ENCODE measurements at places on chromosomes 11 and 22.

- no peak for DNase-seq
These were observed 51.4 kb upstream of the SHISAL1 start for GRCh38 chr22:44363980-44364750.

GRCh38 chr11:114174712-114175495 lies 115.4 kb downstream of the ZBTB16 start:
- DNase-seq, result no peak

GRCh38 chr11:115425250-115425649 lies 79.0 kb downstream of the CADM1 start:
- DNase-seq, result no peak

- peak; percentile 27 for DNase-seq
These were observed 36.0 kb downstream of the PRCP start for GRCh38 chr11:82864268-82864667.

DNA sequence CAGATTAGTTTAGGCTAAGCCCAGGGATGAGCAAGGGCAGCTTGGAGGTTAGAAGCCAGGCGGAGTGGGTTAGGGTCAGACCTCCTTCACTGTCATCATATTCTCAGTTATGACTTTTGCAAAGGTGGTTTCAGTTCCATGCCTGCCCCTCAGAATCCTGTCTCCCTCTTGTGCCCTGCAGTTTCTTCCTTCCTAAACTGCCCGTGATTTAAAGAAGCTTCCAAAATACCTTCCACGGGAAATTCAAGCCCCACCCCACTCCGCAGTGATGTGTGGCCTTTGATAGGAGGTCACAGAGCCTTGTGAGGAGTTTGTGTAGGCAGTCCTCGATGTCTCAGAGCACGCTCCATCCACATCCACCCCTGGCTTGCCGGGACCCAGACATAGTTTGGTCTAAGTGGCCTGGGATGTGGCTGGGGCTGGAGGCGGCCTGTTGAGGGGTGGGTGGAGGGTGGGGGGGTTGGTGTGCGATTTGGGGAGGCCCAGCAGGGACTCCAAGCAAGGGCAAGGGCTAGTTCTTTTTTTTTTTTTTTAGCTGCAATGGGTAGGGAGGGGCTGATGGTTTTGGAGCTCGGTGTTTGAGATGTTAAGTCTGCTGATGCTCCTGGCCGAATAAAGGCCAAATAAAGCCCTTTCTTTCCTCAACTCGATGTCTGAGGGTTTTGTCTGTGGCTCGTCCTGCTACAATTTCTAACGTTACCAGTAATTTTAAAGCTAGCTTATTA lies 1.6 kb upstream of the IFITM1 start:
- DNase-seq, result peak; percentile 61

GRCh38 chr11:119728651-119729580 lies at the start of gene NECTIN1:
Gene NECTIN1, minus strand, starts transcription at chr11:119729200. Its CDS starts 647 bp downstream, at chr11:119728553.
- DNase-seq, result peak; percentile 93

DNA sequence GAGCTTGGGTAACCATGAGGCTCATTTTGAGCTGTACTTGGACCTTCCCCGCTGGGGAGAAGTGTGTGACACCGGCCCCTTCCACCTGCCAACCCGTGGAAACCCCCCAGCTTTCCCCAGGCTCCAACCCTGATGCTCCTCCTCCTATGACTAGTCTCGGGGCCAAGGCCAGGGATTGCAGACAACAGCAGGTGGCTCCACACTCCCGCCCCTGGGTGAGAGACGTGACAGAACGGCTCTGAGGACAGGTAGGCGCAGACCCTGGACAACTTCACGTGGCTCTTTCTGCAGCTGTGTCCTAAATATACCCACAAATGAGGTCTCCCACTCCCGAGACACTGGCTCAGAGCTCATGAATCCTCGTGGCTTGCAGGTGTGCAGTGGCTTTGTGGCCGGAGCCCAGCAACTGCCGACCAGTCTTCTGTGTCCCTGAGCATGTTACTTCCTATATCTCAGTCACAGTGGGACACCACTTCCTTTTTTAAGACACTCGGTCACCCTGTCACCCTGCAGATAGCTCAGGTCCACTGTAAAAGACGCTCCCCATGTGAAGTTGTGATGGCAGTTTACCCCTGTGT lies 55.2 kb downstream of the NECTIN1 start:
- peak; percentile 59 for DNase-seq

DNA sequence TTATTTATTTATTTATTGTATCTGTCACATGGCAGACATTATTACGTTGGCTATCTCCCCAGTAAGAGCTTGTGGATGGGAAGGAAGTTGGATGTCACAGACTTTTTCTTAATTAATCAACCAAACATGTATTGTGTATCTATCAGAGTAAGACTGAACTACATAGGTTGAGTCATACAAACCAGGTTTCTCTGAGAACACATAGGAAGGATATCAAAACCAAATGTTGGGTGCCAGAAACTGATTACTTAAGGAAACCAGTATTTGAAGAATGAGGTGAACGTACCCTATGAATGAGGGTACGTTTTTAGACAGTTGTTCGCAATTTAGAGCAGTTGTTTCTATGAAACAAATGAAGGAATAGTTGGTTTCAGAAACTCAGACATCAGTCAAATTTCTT lies 136.4 kb downstream of the SLC17A6 start:
- DNase-seq, result no peak

GRCh38 chr22:24303007-24303406 lies 32.4 kb downstream of the SPECC1L start:
- DNase-seq, result no peak

GRCh38 chr11:18393581-18394274 lies 635 bp upstream of the LDHA start:
- peak; percentile 53 for DNase-seq

GRCh38 chr11:64318766-64319761 lies 1.1 kb downstream of the PRDX5 start:
- no peak for DNase-seq

GRCh38 chr11:108368134-108368533 lies 99.2 kb downstream of the C11orf65 start:
- DNase-seq, result no peak

- DNase-seq, result no peak
These were observed 117.2 kb upstream of the CLPB start for GRCh38 chr11:72551571-72551970.

- no peak for DNase-seq
These were observed 4.4 kb downstream of the HINFP start for GRCh38 chr11:119125821-119126220.

DNA sequence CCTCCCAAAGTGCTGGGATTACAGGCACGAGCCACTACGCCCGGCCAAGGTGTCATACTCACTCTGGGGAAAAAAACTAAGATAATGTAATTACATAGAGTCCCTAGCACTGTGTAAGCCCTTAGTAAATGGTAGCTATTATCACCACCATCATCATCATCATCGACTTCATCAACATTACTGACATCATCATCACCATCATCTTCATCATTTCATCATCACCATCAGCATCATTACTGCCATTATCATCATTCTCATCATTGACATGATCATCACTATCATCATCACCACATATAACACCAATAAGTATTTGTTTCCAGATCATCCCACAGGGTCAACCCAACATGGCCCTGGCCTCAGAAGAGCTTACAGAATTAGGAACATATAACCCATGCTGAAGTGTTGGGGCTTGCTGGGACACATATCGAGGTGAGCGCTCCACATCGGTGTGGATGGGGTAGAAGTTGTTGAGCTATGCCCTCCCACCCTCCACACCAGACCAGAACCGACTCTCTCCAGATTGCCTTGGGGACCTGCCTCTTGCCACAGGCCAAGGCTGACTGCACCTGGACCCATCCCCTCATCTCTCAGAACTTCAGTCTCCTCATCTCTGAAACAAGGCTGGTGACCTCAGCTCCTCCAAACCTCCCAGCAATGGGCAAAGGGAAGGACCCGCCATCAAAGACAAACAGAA lies 14.7 kb upstream of the CD5 start:
- DNase-seq, result no peak

GRCh38 chr11:96150609-96151008 lies 192.4 kb downstream of the MAML2 start:
- no peak for DNase-seq

DNA sequence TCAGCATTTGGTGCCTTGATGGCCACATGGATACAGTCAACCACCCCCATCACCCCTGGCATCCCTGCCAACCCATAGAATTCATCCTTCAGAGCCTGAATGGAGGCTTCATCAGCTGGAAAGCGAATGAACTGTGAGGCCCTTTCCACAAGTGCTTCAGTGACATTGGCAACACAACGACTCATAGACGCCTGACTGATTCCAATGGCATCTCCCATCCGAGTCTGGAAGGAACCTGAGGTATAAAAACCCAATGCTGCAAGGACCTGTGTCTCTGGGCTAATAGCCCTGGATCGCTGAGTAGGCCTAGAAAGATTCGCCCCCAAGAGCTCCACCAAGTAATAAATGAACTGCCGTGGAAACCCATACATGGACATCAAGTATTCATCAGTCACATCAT lies 1.3 kb downstream of the HARBI1 start:
- DNase-seq, result no peak

GRCh38 chr11:13098616-13099289 lies 89.6 kb downstream of the RASSF10 start:
- no peak for DNase-seq

DNA sequence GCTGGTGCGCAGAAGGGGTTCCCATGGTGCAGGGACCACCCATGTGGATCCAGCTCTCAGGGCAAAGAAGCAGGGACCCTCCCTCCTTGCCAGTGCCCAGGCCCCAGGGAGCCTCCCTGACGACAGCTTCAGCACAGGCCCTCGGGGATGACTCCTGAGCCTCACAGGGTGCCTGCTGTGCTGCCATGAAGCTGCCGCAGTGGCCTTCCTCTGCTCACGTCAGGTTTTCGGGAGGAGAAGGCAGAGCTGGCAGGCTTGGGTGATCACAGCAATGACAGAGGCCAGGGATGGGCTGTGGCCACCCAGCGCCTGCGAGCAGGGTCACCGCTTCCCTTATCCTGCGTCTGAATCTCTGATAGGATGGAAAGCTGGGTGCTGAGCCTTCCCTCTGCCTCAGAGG lies 276.2 kb downstream of the BRD1 start:
- no peak for DNase-seq

DNA sequence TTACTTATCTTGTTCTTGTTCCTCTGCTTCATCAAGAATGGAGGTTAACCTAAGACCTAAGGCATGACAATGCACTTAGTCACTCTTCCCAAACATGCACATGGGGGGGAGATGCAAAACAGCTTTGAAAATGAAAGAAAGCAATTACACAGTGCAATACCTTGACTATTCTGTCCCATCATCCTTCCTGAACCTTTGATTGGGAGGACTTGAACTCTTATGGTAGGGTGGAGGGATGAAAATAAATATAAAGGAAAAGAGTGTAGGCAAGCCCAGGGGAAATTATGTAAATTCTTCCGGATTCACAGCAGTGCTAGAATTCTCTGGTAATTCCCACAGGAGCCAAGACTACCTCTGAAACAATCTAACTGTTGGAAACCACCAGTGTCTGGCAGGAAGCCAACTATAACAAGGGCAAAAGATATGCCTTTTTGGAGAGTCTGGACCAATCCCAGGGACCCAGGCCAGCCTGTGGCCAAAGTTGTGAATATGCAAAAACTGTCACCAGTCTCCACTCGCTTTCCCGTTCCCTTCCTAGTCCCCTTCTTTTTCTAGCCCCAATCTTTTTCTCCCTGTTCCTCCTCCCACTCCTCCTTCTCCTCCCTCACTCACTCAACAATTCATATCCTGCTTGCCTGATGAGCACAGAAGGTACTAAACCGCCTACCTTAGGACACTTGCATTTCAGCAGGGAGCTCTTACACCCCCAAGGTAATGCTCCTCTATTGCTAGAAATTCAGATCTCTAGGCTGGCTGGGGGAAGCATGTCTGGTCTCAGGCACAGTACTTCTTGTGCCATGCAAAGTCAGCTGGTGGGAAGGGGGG lies 2.5 kb upstream of the RCN1 start:
- DNase-seq, result no peak

DNA sequence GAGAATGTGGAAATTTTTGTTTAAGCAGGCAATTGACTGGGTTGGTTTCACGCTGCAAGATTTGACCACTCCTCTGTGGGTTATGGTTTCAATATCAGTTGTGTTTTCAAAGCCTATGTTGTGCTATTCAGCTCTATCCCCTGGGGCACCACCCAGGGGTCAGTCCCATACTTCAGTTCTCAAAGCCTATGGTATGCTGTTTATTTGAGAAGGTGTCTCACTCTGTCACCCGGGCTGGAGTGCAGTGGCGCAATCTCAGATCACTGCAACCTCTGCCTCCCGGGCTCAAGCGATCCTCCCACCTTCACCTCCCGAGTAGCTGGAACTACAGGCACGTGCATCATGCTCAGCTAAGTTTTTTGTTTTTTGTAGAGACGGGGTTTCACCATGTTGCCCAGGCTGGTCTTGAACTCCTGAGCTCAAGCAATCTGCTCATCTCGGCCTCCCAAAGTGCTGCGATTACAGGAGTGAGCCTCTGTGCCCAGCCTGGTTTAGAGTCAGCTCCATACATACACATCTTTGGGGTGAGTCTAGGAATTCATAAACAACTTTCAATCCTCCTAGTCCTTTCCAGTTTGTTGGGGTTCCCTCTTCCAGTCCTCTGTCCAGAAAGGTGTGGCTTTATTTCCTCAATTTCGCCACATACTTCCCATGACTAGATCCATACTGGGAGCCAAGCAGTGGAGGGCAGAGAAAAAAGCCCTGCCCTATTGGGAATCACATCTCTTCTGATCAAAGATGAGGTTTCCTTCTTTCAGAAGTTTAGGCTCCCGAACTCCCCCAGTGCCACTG lies 35.0 kb upstream of the MAPK1 start:
- DNase-seq, result no peak

- no peak for DNase-seq
These were observed 293.9 kb upstream of the PLET1 start for GRCh38 chr11:112554586-112554985.

DNA sequence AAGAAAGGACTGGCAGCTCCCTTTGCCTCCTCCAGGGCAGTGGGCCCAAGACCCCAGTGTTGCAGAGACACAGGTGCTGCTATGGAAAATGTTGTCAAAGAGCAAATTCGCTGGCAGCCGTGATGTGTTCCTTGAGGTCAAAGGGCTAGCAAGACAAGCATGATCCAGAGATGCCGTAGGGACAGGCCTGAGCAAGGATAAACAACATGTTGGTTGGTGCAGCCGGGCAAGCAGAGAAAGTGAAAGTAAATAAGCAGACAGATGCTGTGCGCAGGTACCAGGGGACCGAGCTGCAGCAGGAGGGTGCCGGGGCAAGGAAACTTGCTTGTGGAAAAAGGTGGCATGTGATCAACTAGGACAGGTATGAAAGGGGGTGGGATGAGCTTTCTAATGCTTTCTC lies 125.5 kb upstream of the NECTIN1 start:
- DNase-seq, result no peak

DNA sequence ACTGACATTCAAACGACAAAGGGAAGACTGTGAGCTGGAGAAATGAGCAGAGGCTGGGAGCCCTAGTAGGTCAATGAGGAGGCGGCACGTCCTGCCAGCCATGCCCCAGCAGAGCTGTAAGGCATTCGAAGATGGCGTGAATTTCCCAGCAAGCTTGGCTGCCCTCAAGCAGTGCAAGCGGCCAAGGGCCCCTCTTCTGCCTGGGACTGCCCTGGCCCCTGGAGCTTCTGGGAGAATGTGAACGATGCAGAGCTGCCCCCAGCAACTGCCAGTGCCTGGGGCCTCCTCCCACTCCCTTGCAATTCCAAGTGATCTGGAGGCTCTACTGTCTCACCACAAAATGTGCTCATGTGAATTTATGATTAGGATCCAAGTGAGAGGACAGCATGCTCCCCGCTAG lies 4.3 kb downstream of the PPM1F start:
- DNase-seq, result no peak

Measured in stimulated activated CD8-positive, alpha-beta memory T cell treated with anti-CD3 and anti-CD28 coated beads, Interleukin-4, amount 100 ng/mL, for 48 hours (primary cell).